HAP-1 (cell line): ENCODE measurements at places on chromosomes 4 and X.

- DNase-seq: no peak
Measured at GRCh38 chrX:39169976-39170375, 368.7 kb downstream of the MID1IP1 start.

DNA sequence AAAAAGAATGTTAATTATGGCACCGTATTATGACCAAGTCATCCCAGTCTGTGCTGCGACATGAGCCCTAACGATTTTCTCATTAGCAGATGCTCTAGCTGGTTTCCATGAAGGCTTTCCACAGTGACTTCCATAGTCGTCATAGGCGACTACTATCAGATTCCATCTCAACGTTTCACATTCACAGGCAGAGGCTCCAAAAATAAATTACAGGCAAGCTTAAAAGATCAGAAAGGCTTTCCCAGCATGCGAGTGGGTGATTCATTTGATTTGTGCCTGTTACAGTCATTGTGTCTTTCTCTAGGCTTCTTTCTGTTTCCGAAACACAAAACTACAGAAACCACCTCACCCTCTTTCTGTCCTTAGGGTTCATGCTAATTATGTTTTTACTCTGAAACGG is 43.2 kb downstream of the PALLD start:
- DNase-seq: no peak

- no peak for DNase-seq
Measured at GRCh38 chrX:111467896-111468295, 43.5 kb upstream of the SERTM2 start.

- peak; percentile 54 for DNase-seq
Measured at GRCh38 chrX:151505796-151506195, 57.7 kb upstream of the PASD1 start.

DNA sequence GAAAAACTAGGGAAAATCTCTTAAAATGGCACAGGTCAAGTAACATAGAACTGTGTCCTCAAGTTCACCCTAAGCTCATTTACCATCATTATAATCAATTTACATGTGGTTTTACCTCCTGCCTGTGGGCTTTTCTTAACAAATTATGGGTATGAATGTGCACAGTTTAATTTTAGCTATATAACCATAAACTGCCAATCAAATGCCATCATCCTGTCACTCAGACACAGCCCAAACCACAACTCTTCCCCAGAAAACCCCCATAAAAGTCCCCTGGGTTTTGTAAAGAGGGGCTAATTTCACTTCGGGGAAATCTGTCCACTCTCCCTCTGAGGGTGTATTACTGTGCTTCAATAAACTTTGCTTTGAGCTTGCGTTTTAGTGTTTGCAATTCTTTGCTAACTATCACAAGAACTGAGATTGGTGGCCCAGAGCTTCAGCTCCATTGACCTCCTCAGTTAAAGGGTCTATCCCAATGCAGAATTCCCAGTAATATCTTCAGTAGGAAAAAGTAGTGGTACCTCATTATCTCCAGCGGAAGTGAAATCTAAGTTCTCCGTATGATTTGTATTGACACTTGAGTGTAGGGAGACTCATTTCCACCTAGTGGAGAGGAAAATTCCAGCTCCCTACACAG is 394.6 kb downstream of the SPOCK3 start:
- no peak for DNase-seq

GRCh38 chr4:139453041-139453370 is 915 bp upstream of the RAB33B start:
- DNase-seq: peak; percentile 48

DNA sequence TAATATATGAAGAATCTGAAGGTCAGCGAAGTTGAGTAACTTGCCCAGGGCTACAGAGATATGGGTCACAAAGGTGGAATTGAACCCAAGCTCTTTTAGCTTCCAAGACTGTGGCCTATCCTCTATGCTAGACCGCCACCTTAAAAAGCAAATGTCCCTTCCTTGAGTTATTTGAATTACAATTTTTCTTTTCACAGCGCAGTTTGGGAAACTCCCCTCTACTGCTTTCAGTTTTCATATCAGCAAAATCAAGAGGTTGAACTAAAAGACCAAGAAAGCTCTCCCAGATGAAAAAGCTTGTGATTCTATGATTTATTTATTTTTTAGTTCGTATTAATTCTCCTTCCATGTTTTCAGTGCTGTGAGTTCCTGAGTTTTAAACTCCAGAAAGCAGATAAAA is 174.5 kb upstream of the C1QTNF7 start:
- no peak for DNase-seq

DNA sequence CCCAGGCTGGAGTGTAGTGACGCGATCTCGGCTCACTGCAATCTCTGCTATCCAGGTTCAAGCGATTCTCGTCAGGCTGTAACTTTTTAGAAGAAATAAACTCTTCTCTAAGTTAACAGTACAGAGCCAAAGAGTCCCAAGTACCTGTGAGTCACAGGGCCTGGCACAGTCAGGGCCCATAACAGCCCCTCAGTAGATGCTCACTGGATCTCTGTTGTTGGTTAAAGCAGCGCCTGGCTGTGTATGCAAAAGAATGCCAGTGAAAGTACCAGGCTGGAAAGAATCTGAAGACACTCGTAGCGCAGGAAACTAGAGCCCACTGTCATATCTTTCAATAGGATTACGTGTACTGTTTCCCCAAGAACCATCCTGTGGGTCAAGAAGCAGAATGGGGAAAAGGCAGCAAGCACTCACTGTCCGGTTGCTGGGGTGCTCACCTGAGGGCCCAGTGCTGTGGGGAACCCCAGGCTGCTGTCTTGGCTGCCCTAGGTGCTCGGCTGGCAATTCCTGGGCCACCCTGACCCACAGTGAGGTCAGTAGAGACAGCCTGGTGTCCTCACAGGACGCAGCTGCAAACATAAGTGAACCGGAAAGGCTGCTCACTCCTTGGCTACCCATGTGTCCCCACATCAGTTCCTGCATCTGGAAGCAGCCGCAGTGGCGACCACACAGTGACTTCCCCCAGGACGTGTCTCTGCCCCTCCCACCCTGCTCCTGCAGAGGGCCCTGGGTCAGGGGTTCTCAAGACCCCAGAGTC is 3.1 kb upstream of the SLBP start:
- DNase-seq: no peak
